ENCODE measurements at places on chromosomes 6 and 20.

- no peak for DNase-seq
Observed at GRCh38 chr6:170283212-170284081, 7.4 kb downstream of the DLL1 start.

- no peak for DNase-seq
Observed at GRCh38 chr6:137303441-137303840, 84.3 kb upstream of the IFNGR1 start.

DNA sequence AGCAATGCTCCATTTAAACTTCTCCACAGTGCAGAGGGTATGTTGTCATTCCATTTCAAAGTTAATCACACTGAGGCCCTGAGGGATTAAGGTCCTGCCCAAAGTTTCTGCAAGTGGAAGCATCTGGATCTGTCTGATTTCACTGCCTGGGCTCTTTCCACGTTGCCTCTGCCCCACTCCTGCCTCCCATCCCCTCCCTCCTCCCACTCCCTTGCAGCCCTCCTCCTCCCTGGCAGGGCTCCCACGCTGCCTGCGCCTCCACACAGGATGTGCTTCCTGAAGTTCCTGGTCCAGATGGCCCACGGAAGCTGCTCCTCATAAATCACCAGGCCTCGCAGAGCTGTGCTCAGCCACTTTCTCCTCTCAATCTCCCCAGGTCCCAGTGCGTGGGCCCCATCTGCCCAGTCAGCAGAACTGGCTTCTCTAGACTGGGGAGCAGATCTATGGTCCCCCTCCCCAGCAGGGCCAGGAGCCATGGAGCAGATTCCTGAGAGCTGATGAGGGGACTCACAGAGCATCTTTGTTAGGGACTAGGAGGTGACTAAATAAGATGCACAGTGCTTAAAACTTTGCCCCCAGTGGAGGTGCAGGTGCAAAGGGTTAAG is 65.4 kb upstream of the MAFB start:
- peak; percentile 78 for DNase-seq

DNA sequence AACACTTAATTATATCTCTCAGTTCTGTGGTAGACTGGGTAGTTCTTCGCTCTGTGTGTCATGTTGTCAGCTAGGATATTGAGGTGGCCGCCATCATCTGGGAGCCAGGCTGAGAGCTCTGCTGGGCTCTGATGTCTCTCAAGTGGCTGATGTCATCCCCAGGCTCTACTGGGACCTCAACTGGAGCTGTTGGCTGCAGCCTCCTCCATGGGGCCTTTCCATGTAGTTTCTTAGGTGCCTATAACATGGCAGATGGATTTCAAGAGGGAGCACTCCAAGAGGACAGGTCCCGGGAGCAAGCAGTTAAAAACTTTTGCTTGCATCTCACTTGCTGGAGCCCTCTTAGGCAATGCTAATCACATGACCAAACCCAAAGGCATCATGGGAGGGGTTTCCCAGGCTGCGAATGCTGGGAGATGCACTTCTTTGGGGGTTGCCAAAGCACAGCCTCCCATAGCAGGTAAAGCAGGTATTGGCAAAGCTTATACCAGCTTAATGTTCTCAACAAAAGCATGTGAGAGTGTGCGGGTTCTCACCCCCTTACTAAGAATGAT is 129.8 kb downstream of the TMEM242 start:
- no peak for DNase-seq

- no peak for DNase-seq
Observed at GRCh38 chr20:53902968-53903651, 167.3 kb downstream of the BCAS1 start.

GRCh38 chr6:41685641-41686380 is 47.5 kb downstream of the MDFI start:
- DNase-seq: no peak

- no peak for DNase-seq
Observed at GRCh38 chr20:48722002-48722731, 105.6 kb downstream of the PREX1 start.

DNA sequence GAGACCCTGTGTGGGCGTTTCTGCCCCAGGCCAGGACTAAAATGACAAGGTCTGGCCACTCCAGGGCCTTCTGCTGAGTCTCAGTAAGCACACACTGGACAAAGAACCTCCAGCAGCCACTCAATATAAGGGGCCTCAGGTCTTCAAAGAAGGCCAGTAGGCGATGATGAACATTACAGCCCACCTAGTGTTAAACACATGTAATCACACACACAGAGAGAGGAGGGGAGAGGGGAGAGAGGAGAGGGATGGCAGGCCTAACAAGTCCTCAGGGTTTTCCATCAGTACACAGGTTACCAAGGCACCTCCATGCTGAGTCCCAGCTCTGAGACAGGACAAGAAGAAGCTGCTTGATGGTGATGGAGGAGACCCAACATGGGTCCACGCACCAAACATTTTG is 325.6 kb downstream of the PTPRT start:
- DNase-seq: no peak

GRCh38 chr6:110534731-110535492 is 58.5 kb upstream of the SLC22A16 start:
- DNase-seq: peak; percentile 88

- DNase-seq: no peak
Observed at GRCh38 chr6:41258196-41258493, 28.3 kb downstream of the TREM1 start.

- DNase-seq: no peak
Observed at GRCh38 chr20:3161316-3162079, 1.8 kb upstream of the FASTKD5 start.

DNA sequence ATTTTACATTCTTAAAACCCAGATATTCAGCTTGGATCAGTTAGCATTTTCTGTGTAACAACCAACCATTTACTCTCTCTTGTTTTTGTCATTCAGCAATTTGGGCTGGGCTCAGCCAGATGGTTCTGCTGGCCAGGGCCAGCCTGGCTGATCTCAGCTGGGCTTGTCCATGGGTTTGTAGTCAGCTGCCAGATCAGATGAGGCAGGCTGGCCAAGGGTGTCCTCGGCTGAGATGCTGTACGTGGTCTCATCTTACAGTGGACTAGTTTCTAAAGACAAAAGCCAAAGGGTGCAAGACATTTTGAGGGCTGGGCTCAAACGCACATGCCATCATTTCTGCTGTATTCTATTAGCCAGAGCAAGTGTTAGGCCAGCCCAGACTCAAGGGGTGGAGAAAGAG is 16.0 kb upstream of the FAM210B start:
- no peak for DNase-seq

GRCh38 chr6:150145830-150146229 is 3.0 kb downstream of the PPP1R14C start:
- DNase-seq: no peak

DNA sequence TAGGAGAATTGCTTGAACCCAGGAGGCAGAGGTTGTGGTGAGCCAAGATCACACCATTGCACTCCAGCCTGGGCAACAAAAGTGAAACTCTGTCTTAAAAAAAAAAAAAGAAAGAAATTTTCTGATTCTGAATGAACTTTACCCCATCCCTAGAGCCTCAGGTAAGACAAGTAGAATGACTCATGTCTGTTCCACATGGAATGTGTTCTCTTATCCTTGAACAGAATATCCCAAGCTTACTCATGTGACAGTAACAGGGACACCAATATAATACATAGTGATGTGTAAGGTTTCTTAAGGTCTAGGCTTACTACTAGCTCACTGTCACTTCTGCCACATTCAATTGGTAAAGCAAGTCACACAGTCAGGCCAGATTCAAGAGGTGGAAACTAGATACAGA is 219.6 kb upstream of the BTBD3 start:
- DNase-seq: no peak

DNA sequence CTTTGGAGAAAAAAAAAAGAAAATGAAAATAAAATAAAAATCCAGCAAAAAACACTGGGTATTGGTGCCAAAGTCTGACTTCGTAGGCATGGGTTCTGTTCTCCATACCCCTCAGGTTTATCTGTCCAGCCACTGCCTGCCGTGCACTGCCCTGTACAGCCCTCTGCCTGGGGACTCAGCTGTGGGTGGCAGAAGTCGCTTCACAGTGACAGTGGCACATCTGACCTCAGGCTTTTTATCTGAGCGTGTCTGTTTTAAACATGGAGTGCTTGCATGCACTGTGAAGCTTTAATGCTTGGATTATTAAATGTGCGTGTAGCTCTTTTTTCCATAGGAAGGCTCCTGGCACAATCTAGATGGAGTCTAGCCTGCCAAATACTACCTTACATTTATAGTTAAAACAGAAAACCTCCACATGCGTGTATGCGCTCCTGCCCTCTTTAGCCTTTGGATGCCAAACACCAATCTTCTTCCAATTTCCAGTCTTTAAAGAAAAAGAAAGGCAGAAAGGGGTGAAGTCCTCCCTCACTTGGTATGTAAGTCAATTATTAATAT is 375.5 kb downstream of the UTRN start:
- DNase-seq: no peak
